Small intestine (tissue), 16 donors: ENCODE measurements at places on chromosomes 12 and 14. TPM values are rescaled to one million over a fixed set of nuclear protein-coding genes. Genes with fewer than 3 reads are reported as not detected.

PTPRO gene
- polyA plus RNA-seq: 0.81 TPM

GRCh38 chr12:115763982-115764621 is 513.4 kb downstream of the MED13L start:
- no peaks in the 10 kb centered on the region for H3K36me3 ChIP-seq
- H3K4me3 ChIP-seq: no peak overlapping the region
- no peak overlapping the region for H3K27ac ChIP-seq
- no peak for DNase-seq
- no peaks in the 10 kb centered on the region for H3K27me3 ChIP-seq

GRCh38 chr14:103450416-103450815 is 65.2 kb downstream of the MARK3 start:
- H3K36me3 ChIP-seq: peaks cover 3% of the 10 kb centered on the region
- H3K27ac ChIP-seq: no peak overlapping the region
- DNase-seq: no peak
- H3K4me1 ChIP-seq: no peaks in the 10 kb centered on the region
- H3K4me3 ChIP-seq: no peak overlapping the region

DNA sequence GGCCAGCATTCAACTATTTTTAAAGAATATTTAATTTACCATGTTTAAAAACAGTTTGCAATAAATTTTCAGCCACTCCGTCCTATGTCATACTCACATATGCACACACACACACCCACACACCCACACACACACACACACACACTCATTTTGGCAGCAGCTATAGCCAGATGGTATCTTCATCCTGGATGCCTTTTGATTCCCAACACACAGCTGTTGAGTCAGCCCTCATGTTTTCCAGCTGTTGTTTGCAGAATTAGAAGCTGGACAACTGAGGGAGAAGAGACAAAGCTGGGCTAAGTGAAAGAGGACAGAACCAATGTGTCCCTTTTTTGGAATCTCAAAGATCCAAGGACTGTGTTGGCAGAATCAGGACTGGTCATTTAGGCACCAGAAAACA is 80.0 kb upstream of the EGLN3 start:
- DNase-seq: peak; percentile 22
- H3K36me3 ChIP-seq: no peaks in the 10 kb centered on the region
- no peak overlapping the region for H3K4me3 ChIP-seq
- H3K27me3 ChIP-seq: no peaks in the 10 kb centered on the region
- peaks cover under 1% of the 10 kb centered on the region for H3K4me1 ChIP-seq
- H3K27ac ChIP-seq: no peak overlapping the region

DNA sequence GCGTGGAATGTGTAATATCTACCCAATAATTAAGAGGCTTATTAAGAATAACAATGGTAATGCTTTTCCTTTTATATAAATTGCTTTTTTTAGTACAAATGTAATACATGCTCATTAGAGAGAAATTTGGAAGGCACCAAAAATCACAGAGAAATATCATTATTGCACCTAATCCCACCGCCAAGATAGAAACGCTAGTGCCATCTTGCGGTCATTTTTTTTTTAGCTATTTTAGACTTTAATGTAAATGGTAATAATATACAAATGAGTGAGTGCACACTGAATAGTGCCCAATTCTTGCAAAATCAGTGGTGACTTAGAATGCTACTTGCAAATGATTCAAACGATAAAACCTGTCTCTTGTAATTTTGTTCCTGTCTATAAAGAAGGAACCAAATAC is 576.8 kb upstream of the TMEM132C start:
- no peak overlapping the region for H3K4me3 ChIP-seq
- H3K4me1 ChIP-seq: no peaks in the 10 kb centered on the region
- H3K36me3 ChIP-seq: no peaks in the 10 kb centered on the region
- DNase-seq: no peak
